ENCODE measurements at places on chromosomes 3 and 15.

DNA sequence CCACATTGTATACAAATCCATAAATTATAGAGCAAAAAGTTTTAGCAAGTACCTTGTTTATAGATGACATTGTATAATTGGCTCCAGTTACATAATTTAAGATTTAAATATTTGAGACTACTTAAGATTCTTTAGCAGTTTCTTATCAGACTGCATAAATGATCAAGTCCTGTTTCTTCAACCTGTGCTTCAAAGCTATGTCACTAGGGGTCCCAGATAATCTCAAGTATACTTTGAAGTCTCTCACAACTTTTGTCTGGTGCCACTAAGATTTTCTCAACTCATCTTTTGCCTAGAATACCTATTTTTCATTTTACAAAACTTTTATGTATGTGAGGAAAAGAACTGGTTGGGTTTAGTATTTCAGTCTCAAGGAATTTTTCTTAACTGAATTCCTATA is 205.5 kb downstream of the STAG1 start:
- DNase-seq = peak; percentile 56

GRCh38 chr3:155465664-155466063 is 172.2 kb upstream of the STRIT1 start:
- no peak for DNase-seq

- DNase-seq = peak; percentile 72
Measured at GRCh38 chr15:70195587-70196305, 98.0 kb upstream of the TLE3 start.

- DNase-seq = peak; percentile 90
Measured at GRCh38 chr3:99637368-99638111, 854 bp upstream of the COL8A1 start.

GRCh38 chr3:40317061-40317855 is 7.8 kb downstream of the EIF1B start:
- DNase-seq = peak; percentile 63
